Cerebellum (tissue), 4 donors: ENCODE measurements at places on chromosomes 3 and 15. TPM values are rescaled to one million over a fixed set of nuclear protein-coding genes. Genes with fewer than 3 reads are reported as not detected.

DNA sequence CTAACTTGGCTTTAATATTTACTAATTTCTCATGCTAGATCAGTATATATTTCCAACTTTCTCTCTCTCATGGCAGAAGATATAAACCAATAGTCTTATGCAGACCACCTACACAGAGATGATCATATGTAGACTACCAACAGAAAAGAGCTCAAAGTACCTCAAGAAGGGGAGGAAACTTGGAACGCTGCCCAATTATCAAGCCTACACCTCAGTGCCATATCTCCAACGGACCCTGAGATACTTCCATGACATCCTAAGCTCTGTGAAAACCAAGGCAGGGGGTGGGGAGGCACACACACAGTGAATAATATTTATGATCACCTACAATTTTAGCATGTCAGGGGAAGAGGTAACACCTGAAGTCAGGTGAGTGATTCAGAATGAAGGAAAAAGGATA, 100.6 kb downstream of the STAG1 start:
- DNase-seq = no peak

Gene GPR27
- total RNA-seq = 15.7 TPM

DNA sequence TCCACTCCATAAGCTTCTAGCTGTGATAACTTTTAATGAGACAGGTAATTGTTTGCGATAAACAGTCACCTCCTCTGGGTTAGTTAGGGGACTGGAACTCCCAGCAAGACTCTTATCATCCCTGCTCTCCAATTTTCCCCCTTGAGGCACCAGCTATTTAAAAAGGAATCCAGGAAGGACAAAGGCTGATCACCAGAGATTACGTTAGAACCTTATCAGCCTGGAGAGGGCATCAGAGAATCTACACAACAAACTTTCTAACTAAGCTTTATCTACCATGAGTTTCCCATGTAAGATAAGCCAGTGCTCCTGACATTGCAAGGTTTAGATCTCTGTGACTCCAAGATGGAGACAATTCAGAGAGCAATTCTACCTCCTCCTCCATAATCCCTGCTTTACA, 31.3 kb downstream of the GPR176 start:
- DNase-seq = no peak

Gene FBXL2
- total RNA-seq = 62.3 TPM

- peak; percentile 14 for DNase-seq
Measured at GRCh38 chr3:132535575-132536441, 61.3 kb upstream of the ACKR4 start.

- no peak for DNase-seq
Measured at GRCh38 chr3:182484682-182485081, 308.6 kb upstream of the ATP11B start.

GRCh38 chr3:151154566-151154965, 48.5 kb downstream of the GPR171 start:
- DNase-seq = no peak

GRCh38 chr3:54830658-54831057, 97.2 kb downstream of the LRTM1 start:
- DNase-seq = no peak
